ENCODE measurements at places on chromosomes 1 and 21. TPM values are rescaled to one million over a fixed set of nuclear protein-coding genes. Genes with fewer than 3 reads are reported as not detected.

GRCh38 chr1:100390531-100390930 lies 38.2 kb downstream of the CDC14A start:
- no peak for DNase-seq
- peaks cover 27% of the 10 kb centered on the region for H3K36me3 ChIP-seq
- no peak overlapping the region for H3K27ac ChIP-seq
- no peaks in the 10 kb centered on the region for H3K27me3 ChIP-seq

DNA sequence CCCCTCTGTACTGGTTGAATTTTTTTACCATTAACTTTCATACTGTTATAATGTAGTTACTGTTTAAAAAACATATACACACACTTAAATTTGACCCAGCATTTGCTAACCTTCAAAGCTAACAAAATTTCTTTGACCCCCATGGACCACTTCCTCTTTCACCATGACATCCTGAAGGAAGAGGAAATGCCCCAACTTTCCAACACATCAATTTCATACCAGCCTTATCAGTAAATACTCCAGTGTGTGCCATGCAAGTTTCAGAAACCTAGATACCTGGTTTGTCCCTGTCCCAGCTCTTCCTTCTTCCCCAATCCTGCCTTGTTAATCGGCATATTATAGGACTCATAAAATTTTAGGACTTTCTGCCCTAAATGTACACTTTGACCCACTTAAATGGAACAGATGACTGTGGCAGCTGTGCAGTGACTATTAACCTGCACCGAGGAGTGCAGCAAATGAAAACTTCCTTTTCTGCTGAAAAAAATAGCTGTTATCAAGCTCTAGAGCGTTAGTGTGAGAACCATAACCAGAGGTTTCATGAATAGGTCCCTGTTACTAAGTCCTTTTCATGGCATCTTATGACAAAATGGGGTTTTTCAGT lies 54.1 kb downstream of the DTL start:
- no peak overlapping the region for H3K4me3 ChIP-seq
- no peaks in the 10 kb centered on the region for H3K36me3 ChIP-seq
- no peak for DNase-seq
- H3K4me1 ChIP-seq = peaks cover 11% of the 10 kb centered on the region
- H3K27ac ChIP-seq = no peak overlapping the region
- H3K27me3 ChIP-seq = no peaks in the 10 kb centered on the region

- H3K36me3 ChIP-seq = no peaks in the 10 kb centered on the region
- H3K4me1 ChIP-seq = no peaks in the 10 kb centered on the region
- no peak for DNase-seq
- H3K27me3 ChIP-seq = no peaks in the 10 kb centered on the region
- H3K4me3 ChIP-seq = no peak overlapping the region
- no peak overlapping the region for H3K27ac ChIP-seq
These were observed 64.4 kb upstream of the TIAM1 start for GRCh38 chr21:31408301-31409088.

GRCh38 chr1:4452701-4453100 lies 201.7 kb upstream of the AJAP1 start:
- H3K4me1 ChIP-seq = no peaks in the 10 kb centered on the region
- H3K27me3 ChIP-seq = no peaks in the 10 kb centered on the region
- no peak overlapping the region for H3K4me3 ChIP-seq
- no peak for DNase-seq
- no peaks in the 10 kb centered on the region for H3K36me3 ChIP-seq
- H3K27ac ChIP-seq = no peak overlapping the region

GRCh38 chr21:38925923-38926322 lies 120.2 kb downstream of the ETS2 start:
- no peak for DNase-seq
- H3K27me3 ChIP-seq = no peaks in the 10 kb centered on the region
- H3K4me1 ChIP-seq = peaks cover 38% of the 10 kb centered on the region
- peak overlapping the region; percentile 62 for H3K27ac ChIP-seq
- H3K4me3 ChIP-seq = peak overlapping the region; percentile 55

DNA sequence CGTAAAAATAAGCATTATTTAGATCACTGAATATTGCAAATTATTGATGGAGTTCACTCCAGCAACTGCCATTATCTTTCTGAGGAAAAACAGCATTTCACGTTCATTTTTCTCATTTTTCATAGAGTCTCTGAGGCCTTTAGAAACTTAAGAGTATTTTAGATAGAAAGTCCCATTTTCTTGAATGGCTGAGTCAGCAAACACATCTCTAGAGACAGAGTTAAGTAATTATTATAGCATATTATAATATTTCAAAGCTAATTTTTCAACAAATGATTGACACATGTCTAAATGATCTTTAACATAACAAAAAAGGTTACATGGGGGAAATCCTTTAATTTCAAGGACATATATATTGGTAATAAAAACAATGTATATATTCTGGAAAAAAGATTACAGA lies 31.8 kb downstream of the RGS18 start:
- no peak overlapping the region for H3K27ac ChIP-seq
- H3K4me1 ChIP-seq = no peaks in the 10 kb centered on the region
- H3K27me3 ChIP-seq = no peaks in the 10 kb centered on the region
- no peaks in the 10 kb centered on the region for H3K36me3 ChIP-seq
- H3K4me3 ChIP-seq = no peak overlapping the region

GRCh38 chr1:220928320-220928719 lies 49.1 kb downstream of the HLX start:
- no peak overlapping the region for H3K4me3 ChIP-seq
- H3K4me1 ChIP-seq = no peaks in the 10 kb centered on the region
- H3K36me3 ChIP-seq = no peaks in the 10 kb centered on the region
- no peaks in the 10 kb centered on the region for H3K27me3 ChIP-seq

GRCh38 chr1:24586970-24587820 lies 31.3 kb downstream of the NCMAP start:
- no peak overlapping the region for H3K4me3 ChIP-seq
- H3K4me1 ChIP-seq = no peaks in the 10 kb centered on the region
- peaks cover 2% of the 10 kb centered on the region for H3K27me3 ChIP-seq
- DNase-seq = no peak

- no peak for DNase-seq
- peaks cover 9% of the 10 kb centered on the region for H3K4me1 ChIP-seq
- H3K27ac ChIP-seq = peak overlapping the region; percentile 37
- H3K4me3 ChIP-seq = no peak overlapping the region
These were observed 5.8 kb downstream of the TIAM1 start for GRCh38 chr21:31337996-31338907.

DNA sequence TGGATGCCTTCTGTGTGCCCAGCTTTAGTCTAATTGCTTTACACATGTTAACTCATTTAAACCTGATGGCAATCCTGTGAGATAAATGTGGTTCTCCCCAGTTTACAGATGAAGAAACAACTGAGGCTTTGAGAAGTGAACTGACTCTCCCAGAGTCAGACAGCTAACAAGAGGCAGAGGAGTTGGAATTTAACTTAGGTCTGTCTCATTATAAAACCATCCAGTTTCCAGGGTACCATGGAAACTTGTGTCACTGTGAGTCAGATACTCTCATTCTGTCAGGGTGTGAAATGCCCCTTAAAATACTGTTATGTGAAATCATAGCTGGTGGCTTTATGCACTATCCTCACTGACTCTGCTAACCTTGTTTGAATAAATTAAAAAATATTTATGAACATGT lies 206.6 kb downstream of the PBX1 start:
- peaks cover 4% of the 10 kb centered on the region for H3K4me1 ChIP-seq
- H3K4me3 ChIP-seq = no peak overlapping the region
- H3K36me3 ChIP-seq = no peaks in the 10 kb centered on the region
- H3K27ac ChIP-seq = no peak overlapping the region

Gene PADI2
- total RNA-seq = 0.95 TPM

Gene SAMD11
- total RNA-seq = 0.57 TPM

Gene ACKR1
- total RNA-seq = 13.6 TPM
